ENCODE measurements at places on chromosomes 2 and 18.

- DNase-seq = no peak
These were observed 35.5 kb downstream of the CLASP1 start for GRCh38 chr2:121613774-121614173.

GRCh38 chr18:74940856-74941255 lies 268.1 kb downstream of the PTGR3 start:
- DNase-seq = no peak

- DNase-seq = no peak
These were observed 498.6 kb downstream of the EPHA4 start for GRCh38 chr2:221073326-221074049.

- no peak for DNase-seq
These were observed 233.2 kb downstream of the SLC8A1 start for GRCh38 chr2:40218679-40219078.

DNA sequence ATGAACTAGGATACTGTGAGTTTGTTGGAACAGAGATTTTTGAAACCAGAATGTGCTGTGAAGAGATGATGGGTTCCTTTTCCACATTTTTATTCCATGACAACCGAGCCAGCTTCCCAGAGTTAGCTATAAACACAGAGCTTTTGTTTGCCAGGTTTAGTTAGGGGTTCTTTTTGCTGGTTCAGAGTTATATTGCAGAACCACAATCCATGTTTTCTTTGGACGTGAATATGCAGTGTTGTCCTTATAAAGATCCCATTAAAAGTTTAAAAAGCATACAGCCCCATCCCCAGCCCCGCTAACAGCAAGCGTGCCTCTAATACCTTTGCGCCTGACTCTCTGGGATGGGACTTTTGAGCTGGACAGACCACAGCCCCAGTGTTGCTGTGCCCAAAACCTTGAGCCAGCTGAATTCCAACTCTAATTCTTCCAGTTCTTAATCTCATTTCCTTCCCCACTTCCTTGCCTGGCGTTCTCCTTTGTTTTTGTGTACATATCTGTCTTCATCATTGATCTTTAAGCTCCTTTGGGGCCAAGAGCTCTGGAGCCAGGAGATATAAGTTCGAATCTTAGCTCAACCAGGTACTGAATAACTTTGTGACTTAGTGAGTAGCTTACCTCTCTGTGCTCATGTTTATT lies 72.3 kb downstream of the SPATS2L start:
- no peak for DNase-seq

- no peak for DNase-seq
These were observed 480.2 kb upstream of the ACVR2A start for GRCh38 chr2:147364597-147364996.

- DNase-seq = no peak
These were observed 673.5 kb upstream of the NRXN1 start for GRCh38 chr2:51705417-51705816.

DNA sequence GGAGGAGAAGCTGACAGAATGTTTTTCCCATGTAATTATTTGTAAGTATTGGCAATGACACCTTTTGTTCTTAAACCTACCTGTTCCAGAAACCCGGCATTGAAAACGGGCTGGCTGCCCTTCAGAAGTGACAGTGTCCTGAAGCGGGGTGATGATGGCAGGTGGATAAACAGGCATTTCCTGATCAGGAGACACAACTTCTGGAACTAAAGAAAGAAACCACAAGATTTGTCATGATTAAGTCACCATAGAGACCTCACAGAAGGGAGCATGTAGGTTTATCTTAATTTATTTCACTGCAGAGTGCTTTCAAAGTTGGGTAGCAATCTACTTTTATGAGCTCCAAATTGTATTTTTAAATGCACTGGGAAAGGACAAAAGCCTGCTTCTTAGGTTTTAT lies 43.1 kb downstream of the TTN start:
- DNase-seq = no peak

GRCh38 chr18:32195881-32196815 lies 6.3 kb downstream of the MEP1B start:
- no peak for DNase-seq

DNA sequence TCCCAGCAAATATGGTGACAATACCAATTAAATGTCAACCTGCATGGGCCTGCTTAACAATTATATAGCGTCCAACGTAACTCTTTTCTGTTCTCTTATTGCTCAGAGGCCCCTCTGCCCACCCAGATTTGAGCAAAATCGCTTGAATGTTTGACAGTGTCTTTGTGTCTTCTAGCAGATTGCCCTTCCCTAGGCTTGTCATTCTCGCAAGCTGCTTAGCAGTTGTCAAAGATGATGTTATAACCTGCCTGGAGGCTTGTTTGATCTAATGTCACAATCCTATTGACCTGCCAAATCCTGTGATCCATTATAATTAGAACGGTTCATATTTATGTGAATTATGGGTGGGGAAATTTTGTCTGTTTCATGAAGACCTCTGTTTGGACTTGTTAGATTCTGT lies 108.8 kb downstream of the FARSB start:
- DNase-seq = no peak

- no peak for DNase-seq
These were observed 287.9 kb downstream of the PDE11A start for GRCh38 chr2:177784745-177785067.

DNA sequence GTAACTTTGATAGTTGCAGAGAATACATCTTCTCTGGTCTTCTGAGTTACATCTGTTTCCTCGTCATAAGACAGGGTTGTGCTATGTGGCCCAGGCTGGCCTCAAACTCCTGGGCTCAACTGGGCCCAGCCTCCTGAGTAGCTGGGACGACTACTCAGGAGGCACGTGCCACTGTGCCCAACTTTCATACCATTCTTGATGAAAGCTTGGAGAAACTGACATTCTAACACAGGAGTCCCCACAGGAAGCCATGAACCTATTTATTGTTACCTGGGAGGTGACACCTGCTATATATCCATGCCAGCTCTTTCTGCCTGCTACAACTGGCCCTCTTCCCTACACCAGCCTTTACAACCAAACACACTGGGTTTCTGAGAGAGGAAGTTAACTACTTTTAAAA lies 19.1 kb downstream of the EIF2AK3 start:
- no peak for DNase-seq

DNA sequence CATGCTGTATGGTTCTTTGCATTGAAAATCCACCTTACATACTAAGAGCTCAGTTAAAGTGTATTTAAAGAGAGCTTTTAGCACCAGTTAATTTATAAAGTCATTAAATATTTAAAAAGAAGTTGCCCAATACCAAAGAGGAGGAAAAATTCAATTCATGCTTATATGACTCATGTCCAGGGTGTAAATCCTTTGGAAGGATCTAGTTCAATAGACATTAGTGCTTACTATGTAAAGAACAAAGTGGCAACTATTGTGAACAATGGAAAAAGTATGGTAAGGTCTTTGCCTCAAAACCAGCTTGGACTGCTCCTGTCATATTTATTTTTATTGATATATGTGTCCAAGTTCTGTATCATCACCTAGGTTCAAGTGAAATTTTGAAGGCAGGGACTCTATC lies 90.5 kb downstream of the SCN9A start:
- DNase-seq = no peak

DNA sequence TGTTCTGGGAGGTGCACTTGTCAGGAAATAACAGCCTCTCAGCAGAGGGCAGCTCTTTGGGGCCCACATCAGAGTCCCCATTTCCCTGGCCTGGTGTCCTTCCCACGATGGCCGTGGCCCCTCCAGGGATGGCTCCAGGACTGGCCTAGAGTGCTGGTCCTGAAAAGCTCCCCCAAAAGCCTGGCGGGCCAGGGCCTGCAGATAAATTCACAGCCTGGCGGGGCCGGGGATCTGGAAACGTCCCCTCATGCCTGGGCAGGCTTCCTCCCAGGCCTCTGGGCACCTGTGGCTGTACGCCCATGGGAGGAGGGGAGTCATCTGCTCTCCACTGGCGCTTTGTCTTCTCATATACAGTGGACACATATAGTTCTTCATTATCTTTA lies 52.6 kb upstream of the HS6ST1 start:
- DNase-seq = no peak

GRCh38 chr2:112216167-112216566 lies 38.7 kb downstream of the ZC3H8 start:
- no peak for DNase-seq

GRCh38 chr2:201116115-201116958 lies at the start of gene CFLAR:
CFLAR (plus strand) TSS chr2:201116164; CDS start chr2:201129866, 13,702 bp downstream.
- DNase-seq = peak; percentile 60

- DNase-seq = no peak
These were observed 88.0 kb downstream of the LTBP1 start for GRCh38 chr2:33034784-33035183.

DNA sequence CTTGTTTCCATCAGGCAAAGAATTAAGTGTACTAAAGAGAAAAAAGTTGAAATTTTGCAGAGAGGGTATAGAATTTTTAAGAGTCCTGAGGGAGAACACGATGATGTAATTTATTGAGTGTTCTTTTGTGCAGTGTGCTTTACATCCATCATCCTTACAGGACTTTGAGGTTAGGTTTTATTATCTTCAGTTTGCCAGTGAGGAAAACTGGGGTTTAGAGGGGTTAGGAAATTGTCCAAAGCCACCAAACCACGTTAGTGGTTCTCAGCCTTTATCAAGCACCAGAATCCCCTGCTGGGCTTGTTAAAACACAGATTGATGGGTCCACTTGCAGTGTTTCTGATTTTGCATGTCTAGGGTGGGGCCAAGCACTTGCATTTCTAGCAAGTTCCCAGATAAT lies 277.5 kb downstream of the KCNS3 start:
- no peak for DNase-seq

DNA sequence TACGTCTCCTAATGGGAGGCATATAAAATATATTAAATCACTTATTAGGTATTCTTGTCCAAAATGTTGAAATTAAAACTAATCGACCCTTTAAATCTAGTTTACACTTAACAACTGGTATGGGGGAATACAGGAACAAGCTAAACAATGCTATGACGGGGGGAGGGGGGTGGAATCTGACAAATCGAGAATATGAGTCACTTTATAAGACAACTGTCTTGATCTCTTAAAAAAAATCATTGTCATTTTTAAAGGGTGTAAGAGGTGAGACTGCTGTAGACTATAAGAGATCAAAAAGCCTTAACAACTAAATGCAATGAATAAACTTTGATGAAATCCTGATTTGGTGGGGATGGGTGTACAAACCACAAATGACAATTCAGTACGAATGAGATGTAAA lies 6.0 kb downstream of the MAP3K2 start:
- DNase-seq = no peak

- DNase-seq = no peak
These were observed 23.4 kb upstream of the C1QL2 start for GRCh38 chr2:119181791-119182445.

DNA sequence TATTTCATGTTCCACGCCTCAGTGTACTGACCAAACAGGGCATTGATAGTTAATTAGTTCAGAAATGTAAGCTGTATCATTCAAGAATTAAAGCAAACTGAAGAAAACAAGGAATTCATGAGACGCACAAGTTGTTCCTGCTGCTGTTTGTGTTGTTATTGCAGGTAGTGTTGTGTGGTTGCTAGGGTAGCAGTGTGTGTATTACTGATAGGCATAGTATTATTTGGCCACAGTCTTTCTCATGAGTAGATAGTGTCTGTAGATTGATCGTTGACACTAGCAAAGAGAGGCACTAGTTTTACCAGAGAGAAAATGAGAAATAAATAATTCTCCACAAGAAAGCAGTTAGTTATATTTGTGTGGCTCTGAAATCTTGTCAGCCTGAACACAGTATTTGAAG lies 548.6 kb downstream of the LRP1B start:
- no peak for DNase-seq

GRCh38 chr2:25698752-25699151 lies 25.4 kb upstream of the DTNB start:
- no peak for DNase-seq

GRCh38 chr2:148014616-148015015 lies 5.9 kb downstream of the ORC4 start:
- no peak for DNase-seq

DNA sequence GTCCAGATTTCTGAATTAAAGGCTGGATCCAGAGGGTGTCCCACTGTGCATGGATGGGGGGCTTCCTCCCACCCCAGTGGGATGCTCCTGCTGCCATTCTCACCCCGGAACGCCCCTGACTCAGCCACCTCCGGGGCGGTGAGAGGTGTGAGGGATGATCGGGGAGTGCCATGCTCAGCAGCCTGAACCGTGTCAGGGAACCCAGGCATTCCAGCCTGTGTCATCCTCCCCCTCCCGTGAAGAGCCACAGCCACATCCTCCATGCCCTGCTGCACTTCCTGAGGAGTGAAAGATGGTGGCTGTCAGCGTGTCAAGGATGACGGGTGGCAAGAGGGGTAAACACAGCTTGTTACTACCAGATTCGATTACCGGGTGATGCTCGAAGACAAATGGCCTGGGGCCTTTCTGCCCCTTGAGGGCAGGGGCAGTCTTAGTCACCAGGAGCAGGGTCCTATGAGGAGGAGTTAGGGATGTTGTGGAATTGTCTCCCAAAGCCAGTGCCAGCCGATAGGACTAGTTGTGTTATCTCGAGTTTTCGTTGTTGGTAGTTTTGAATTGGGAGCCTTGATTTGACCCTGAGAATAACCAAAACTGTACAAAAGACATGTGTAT lies 80.8 kb downstream of the TCF7L1 start:
- no peak for DNase-seq

GRCh38 chr2:207475546-207475945 lies 54.2 kb upstream of the CREB1 start:
- no peak for DNase-seq

DNA sequence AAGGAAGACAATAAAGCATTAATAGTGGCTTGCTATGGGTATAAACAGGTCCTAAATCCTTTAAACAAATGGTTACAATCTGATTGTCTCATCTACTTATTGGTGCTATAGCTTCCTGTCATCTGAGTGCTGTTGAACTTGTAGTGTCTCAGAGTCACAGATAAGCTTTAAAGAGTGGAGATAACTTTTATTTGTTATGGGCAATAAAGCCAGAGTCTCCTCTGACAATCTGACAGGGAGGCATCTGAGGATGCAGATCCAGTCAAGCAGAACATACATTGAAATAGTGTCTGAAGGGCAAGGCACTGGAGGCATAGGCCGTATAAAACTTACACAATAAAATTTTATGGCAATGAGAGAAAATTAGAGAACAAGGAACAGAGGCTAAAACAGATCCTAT lies 1132.4 kb upstream of the CDH2 start:
- no peak for DNase-seq

GRCh38 chr2:120360307-120360855 lies 14.4 kb downstream of the INHBB start:
- DNase-seq = no peak

DNA sequence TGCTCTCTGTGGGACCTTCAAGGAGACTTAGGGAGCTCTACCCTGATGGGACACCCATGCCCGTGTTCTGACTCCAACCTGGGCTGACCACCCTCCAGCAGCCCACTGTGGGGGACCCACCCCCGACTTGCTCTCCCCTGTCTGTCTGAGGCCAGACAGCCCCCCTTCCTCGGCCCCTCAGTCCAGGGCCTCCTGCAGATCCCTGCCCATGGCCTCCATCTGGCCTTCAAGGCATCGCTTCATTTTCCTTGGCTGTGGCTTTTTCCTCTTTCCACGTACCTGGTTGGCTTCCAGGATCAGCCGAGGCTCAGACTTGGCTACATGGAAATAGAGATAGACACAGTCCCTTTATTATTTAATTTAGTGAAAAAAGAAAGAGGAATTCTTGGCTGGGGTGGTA lies 290.0 kb downstream of the CYP26B1 start:
- DNase-seq = no peak

Data from stimulated activated CD4-positive, alpha-beta T cell treated with anti-CD3 and anti-CD28 coated beads, Interleukin-1b, Interleukin-23, amount 100 ng/mL, for 4 hours (primary cell).